ENCODE measurements at places on chromosomes 3 and 15.

DNA sequence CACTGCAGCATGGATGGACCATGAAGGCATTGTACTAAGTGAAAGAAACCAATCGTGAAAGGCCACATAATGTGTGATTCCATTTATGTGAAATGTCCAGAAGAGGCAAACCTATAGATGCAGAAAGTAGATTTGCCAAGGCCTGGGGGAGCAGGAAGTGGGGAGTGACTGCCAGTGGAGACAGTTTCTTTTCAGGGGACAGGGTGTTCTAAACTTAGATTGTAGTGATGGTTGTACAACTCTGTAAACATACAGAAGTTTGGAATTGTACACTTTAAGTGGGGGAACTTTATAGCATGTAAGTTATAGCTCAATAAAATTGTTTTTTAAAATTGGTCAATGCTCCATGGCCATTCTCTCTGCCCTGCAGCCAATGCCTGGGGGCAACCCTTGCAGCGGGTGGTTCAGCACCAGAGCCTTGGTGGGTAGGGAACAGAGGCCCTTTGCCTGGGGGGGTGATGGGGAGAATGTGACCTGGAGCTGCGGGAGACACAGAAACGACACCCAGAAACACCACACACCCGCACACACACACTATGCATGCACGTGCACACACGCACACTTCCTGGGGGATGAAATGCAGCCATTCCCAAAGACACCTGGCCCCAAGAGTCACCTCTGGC is 43.1 kb downstream of the DNAJB8 start:
- DNase-seq, result no peak

GRCh38 chr3:128794067-128794768 is 68.2 kb downstream of the RAB7A start:
- DNase-seq, result no peak

DNA sequence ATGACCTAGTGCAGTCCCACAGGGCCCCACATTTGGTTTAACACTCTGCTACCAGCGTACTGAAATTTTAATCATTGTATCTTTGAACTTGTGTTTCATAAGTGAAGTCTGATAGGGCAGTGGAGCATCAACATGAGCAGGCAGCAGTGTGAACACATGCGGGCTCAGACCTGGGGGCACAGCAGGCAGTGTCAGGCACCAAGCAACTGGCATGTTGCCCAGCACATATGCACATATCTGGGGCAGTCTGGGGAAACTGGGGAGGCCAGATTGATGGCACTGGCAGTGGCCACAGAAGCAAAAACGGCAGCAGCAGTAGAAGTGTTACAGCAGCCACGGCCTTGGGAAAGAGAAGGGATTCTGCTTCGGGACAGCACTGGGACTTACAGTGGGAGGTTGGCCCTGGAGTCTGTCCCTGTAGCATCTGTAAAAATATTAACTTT is 353.9 kb upstream of the KCNMB2 start:
- no peak for DNase-seq

GRCh38 chr3:157242836-157243235 is 82.9 kb upstream of the CCNL1 start:
- no peak for DNase-seq

DNA sequence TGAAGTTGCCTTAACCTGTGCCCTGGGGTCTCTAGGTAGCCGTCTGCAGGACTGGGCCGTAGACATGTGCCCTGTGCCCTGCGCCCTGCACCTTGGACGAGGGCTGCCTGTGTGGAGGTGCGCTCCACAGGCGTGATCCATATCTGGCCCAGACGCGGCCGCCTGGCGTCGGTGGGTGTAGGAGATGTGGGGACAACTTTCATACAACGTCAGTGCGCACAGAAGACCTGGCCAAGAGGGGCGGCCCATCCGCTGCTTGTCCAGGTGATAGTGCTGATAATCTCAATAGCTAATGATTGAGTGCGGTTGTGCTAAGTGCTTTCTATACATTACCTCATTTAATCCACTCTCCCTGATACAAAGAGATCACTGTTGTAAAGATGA is 665 bp upstream of the RASGRP1 start:
- no peak for DNase-seq

- no peak for DNase-seq
These were observed 10.4 kb downstream of the TEX264 start for GRCh38 chr3:51681453-51681852.

DNA sequence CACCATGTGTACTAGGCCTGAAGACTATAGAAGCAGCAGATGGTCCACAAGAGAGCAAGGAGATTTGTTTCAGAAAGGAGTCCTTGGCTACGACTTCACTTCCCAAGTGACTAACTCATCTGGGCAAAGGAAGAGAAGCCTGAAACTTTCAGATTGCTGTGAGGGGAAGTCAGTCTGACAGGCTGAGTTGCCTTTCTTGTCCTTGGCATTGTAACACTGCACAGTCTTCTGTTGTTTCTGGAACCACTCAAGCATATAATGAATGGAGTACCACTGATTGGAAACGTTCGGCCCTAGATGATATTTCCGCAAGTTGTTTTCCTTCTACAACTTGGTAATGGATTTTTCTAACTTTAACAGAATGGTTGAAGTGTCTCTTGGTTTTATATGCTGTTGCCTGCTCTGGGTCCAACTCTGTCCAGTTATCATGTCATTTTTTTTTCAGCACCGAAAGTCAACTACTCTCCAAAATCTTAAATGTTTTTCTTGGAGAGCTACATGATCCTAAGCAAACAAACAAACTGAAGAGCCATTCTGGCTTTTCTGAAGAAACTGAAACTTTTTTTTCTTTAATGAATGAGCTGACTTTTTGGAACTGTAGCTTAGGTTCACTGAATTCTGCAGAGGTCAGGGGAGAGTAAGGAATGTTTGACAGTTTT is 685.7 kb downstream of the MECOM start:
- DNase-seq, result no peak

DNA sequence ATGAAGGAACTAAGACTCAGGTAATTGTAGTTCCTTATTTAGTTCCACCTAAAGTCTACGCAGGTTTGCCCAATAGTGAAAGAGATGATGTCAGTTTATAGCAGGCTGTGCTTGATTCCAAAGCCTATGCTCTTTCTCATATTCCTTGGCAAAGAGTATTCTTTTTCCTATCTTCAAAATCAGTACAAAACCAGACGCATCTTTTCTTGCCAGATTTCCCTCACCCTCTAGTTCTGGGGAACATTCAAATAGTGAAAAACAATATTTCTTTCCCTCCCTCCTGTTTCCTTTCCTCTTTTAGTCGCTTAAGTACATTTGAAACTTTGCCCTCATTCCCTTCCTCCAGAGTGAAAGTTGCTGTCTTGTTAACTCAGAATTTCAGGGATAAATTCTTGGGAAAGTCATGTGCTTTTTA is 134.6 kb upstream of the PDZRN3 start:
- DNase-seq, result no peak

DNA sequence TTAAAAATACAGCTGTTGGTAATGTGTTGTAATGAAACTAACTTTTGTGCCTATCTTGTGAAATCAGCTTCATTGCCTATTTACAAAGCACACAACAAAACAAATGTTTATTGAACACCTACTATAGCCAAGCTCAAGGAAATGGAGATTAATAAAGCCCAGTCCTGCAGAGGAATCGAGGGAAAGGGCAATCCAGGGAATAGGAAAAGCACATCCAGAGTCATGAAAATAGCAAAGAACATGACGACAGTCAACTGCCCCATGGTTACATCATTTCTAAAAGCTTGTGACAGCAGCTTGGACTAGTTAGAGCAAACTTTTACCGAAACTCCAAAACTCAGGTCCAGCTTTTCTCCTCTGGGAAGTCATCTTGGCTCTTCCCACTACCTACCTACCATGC is 157.3 kb downstream of the LIPC start:
- no peak for DNase-seq

- DNase-seq, result no peak
These were observed 8.4 kb upstream of the RPS17 start for GRCh38 chr15:82548700-82549099.

DNA sequence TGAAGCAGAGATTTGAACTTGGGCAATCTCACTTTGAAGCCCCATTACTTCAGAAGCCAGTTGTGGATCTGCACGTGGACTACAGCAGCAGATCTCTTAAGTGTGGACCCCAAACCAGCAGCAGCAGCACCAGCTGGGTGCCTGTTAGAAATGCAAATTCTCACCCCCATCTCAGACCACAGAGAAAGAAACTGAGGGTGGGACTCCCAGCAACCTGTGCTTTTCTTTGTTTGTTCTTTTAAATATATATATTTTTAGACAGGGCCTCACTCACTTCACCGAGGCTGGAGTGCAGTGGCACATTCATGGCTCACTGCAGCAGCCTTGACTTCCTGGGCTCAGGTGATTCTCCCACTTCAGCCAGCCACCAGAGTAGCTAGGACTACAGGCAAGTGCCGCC is 53.2 kb downstream of the SLTM start:
- no peak for DNase-seq

- DNase-seq, result no peak
These were observed 84.7 kb downstream of the OPA1 start for GRCh38 chr3:193677734-193678133.

- no peak for DNase-seq
These were observed 47.2 kb upstream of the PLCL2 start for GRCh38 chr3:16837602-16838001.
